NCI-H526 treated with DMSO at 0.1 percent for 48 hours (cell line): ENCODE measurements at places on chromosomes 12 and 14.

GRCh38 chr12:112517730-112518364 lies 99.1 kb downstream of the PTPN11 start:
- no peak for DNase-seq

GRCh38 chr14:100554082-100554677 lies 33.0 kb downstream of the BEGAIN start:
- DNase-seq, result no peak

- DNase-seq, result no peak
Observed at GRCh38 chr14:57199921-57200320, 68.8 kb downstream of the EXOC5 start.

DNA sequence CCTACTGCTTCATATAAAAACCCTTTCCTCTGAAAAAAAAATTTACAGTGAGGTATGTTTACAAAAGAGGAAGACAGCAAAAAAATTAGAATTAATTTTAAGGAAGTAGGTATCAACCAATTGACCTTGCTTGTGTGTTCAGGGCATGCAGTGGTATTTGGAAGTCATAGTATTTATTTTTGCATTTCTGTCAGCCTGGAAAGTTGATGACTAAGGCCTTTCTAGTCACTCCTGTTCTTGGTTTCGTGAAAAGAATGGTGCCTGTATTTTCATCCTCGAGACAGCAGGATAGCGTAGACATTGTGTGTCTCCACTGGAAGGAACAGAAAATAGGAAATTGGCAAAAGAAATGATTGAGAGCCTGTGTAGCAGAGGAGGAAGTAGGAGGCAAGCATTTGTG lies 24.5 kb downstream of the SLC16A7 start:
- DNase-seq, result no peak

- DNase-seq, result no peak
Observed at GRCh38 chr14:102893452-102893851, 29.0 kb upstream of the AMN start.

DNA sequence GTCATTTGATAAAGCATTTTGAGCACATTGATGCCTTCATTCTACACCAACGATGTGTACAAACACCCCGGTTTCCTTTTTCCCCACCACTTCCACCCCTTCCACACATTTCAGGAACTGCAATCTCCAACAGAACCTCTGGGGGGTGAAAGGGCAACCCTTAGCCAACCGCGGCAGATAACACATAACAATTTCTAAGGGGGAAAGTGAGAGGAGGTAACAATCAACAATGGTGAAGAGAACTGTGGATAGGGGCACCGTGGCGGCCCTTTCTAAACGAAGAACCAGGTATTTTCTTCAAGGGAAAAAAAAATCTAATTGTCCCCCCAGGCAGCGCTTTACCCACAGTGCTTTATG lies 1.1 kb downstream of the KITLG start:
- peak; percentile 48 for DNase-seq

- peak; percentile 91 for DNase-seq
Observed at GRCh38 chr12:54160769-54161480, 27.9 kb downstream of the SMUG1 start.

DNA sequence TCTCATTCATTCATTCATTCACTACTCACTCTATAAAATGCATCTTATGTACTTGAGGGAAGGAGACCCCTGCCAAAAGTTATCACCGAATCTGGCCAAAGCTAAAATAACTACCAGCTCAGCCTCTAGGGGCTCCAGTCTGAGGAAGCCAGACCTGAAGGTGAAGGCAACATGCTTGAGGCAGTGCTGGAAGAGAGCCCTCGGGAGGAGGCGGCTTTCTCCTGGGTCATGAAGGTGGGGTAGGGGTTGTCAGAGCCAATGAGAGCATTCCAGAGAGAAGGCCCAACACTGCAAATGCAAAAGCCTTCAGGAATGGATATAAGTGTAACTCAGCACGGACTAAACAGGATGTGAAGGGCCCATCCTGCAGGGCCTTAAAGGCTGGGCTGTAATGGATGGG lies 62.4 kb downstream of the GSC start:
- no peak for DNase-seq

GRCh38 chr12:123801573-123802178 lies 39.6 kb downstream of the DNAH10 start:
- DNase-seq, result no peak

DNA sequence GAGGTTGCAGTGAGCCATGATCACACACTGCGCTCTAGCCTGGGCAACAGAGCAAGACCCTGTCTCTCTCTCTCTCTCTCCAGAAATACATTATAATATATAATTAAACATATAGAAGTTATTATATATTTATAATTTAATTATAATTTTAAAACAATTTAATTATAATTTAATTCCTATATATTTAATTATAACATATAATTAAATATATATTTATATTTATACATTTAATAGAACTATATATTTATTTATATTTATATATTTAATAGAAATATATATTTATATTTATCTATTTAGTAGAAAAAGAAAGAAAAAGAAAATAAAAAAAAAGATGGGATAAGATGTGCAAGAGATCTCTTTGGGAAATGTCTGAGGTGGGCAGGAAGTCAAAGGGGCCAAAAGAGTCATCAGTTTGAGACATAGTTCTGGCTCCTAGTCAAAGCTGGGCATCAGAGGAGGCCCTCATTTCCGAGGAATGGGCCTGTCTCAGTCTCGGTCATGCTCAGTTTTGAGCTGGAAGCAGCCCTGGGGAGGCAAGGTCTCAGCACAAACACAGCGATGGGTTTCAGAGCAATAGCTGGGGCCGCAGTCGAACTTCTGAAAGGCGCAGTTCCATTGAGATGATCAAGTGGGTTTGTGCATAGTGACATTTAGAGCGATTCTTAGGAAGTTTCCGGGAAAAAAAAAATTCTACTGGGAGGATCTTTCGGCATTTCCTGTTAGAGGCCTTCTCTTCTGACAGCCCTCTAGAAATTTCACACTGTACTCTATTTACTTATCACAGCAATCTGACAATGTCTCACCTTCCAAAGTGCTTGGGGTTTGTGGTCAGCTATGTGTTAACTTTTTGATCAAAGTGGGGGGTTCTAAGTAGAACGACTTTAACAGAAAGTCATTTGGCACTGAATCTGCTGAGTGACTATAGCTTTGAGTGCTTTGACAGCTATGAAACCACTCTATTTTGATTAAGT lies 58.7 kb upstream of the GZMB start:
- DNase-seq, result no peak

DNA sequence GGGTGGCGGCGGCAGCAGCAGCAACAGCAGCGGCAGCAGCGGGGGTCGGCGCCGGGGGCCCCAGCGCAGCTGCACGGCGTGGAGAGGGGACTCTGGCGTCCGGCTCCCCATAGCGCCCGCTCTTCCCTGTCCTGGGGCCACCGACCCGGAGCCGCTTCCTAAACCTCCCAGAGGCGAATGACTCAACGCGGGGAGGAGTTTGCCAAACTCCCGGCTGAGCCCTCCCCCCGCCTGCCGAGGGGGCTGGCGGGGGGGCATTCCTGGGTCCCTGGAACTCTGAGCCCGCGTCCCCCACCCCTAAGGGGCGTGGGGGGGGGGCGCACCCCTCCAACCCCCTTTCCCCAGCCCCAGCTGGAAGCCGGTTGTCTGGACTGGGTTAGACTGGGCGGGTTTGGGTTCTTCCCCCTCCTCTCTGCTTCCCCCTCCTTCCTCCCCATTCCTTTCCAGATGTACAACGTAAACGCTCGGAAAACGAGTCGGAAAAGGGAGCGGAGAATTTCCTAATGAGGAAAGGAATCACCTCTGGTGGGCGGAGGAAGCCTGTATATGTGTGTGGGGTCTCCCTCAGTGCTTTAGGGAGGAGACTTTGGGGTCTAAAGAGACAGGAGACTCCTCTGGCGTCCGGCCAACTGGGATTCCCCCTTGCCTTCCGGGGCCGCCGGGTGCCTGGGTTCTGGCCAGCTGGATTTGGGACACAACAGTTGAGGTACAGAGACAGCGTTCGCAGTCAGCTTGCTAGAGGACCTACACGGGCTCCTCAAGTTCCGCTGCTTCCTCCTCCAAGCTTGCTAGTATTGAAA lies at the start of gene ITGA5:
ITGA5 (minus strand) TSS at position 179 of the 800 bp plus-strand sequence; CDS start at position 111, 68 bp downstream.
- no peak for DNase-seq

- no peak for DNase-seq
Observed at GRCh38 chr14:81889529-81889928, 355.9 kb upstream of the SEL1L start.

GRCh38 chr12:49293056-49293956 lies 1.6 kb upstream of the PRPH start:
- peak; percentile 23 for DNase-seq

GRCh38 chr12:15988983-15989755 lies 78.0 kb downstream of the DERA start:
- no peak for DNase-seq

DNA sequence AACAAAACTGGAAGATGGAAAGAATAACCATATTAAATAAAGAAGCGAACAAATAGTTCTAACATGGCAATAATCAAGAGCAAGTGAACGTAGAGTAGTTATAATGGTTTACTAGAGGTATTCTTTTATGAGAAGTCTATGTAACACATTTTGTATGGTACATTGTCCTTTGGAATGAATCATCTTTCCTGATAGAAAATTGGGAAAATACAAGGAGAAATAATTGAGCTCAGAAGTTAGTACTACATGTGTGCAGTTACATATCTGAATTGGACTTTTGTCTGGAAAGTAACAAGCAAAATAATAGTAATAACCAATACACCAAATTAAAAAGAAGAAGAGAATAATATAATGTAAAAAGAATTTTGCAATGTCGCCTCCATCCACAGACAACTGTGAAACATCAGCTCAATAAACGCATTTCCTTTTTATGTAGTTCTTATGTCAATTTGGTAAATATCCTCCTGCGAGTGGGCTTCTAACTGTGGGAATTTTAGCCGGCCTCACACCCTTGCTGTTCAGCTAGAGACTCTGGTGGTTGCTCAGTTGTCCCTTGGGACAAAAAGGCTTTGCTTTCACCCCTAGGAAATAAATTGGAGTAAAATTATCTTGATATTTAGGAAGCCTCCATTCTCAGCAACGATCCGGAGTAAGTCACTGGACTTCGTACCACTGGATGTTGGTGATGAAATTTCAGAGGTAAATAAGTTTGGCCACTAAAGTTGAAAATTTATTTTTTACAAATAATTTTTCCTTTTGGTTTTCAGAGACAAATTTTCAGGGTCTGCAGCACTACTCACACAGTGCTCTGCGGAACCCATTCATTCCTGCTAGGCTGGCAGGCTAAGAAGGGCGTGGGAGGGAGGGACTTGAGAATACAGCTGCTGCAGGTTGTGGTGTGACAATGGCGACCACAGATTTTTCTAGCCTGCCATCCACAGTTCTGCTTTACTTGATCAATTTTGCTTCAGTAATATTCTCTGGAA lies 1.1 kb upstream of the TUBA1A start:
- peak; percentile 67 for DNase-seq

GRCh38 chr14:104108570-104109541 lies 23.4 kb downstream of the ASPG start:
- DNase-seq, result no peak

DNA sequence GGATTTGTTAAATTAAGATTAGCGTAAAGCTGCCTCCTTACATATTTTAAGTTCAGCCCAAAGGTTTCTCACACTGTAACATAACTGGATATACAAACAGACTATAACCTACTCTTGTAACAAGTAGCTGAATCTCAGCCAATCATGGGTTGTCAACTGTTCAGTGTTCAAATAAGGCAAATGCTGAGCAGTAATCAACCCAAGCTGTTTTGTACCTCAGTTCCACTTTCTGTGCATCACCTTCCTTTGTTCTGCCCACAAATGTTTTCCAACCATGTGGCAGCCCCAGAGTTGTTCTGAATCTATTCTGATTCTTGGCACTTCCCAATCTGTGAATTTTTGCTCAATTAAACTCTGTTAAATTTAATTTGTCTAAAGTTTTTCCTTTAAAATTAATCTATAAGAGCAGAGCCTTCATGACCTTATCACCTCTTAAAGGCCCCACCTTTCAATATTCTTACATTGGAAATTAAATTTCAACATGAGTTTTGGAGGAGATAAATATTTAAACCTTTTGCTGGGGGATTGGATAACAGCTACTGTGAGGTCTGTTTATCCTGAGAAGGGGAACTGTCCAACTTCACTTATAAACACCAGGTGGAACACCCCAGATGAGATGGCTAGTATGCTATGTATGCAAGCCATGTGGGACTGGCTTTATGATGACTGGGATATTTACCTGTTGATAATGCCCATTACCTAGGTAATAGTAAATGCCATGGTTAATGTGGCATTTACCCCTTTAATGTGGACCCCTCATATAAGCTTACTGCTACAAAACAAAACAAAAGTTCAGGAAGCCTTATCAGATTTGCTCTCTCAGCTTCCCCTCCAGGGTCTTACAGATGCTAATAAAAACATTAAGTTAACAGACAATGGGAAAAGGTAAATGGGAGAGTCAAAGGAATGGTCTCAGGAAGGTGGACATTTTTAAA lies 42.2 kb upstream of the ARID2 start:
- no peak for DNase-seq

GRCh38 chr12:95859947-95860850 lies 1.4 kb downstream of the SNRPF start:
- DNase-seq, result no peak

GRCh38 chr14:54572316-54572715 lies 5.4 kb downstream of the SAMD4A start:
- DNase-seq, result no peak

- no peak for DNase-seq
Observed at GRCh38 chr14:86938320-86938719, 1054.7 kb downstream of the GALC start.

DNA sequence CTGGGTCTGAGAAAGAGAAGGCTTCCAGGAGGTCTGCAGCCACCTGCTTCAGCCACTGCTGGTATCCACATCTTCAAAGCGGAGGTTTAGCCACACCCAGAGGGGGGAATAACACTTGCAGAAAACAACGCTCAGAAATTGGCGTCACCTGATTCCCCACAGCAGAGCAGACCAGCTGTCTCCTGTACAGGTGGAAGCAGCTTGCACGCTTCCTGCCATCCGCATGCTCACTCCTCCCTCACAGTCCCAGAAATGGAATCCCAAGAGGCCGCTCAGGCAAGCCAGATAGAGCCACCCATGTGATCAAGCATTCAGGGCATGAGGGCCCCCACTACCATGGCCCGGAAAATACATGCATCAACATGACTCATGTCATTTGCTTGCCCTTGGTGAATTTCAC lies 112.2 kb upstream of the DIO3 start:
- DNase-seq, result no peak

DNA sequence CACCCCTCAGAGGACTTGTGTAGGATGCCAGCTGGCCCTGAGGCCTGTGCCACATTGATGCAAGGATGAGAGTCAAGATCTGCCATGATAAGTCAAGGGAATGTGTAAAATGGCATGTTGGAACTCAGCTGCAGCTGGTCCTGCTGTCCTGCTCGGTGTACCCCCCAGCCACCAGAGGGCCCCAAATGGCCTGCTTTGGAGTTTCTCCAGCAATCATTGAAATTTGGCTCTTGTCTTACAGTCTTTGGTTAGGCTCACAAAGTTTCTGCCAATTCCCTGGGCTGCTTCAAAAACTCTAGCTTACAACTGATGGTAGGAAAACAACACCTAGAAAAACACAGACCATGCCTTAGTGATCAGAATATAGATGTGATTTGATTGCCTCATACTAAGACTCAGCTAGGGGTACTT lies 76.8 kb downstream of the HSD17B6 start:
- DNase-seq, result peak; percentile 12
